Activated CD8-positive, alpha-beta memory T cell treated with anti-CD3 and anti-CD28 coated beads, Interleukin-2, amount 50 U/mL, for 4 hours (primary cell): ENCODE measurements at places on chromosomes 2 and 18.

DNA sequence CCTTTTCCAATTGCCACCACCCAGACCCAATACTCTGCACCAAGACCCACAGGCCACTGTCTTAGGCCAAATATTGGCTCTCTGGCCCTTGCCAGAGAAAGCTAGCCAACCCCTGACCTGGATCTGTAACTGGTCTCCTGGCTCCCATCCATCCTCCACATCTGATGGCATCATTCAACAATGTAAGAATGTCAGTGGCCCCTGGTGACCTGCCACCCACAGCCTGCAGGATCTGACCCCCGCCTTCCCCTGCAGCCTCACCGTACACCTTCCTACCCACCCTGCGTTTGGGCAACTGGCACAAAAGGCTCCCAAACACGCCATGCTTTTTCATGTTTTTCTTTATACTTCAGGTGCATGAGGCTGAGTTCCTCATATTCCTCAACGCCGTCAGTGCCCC is 60.0 kb upstream of the ASAP2 start:
- DNase-seq: no peak

- DNase-seq: no peak
Observed at GRCh38 chr2:234378440-234378839, 118.4 kb downstream of the ARL4C start.

- no peak for DNase-seq
Observed at GRCh38 chr2:106175086-106175850, 18.8 kb downstream of the UXS1 start.

DNA sequence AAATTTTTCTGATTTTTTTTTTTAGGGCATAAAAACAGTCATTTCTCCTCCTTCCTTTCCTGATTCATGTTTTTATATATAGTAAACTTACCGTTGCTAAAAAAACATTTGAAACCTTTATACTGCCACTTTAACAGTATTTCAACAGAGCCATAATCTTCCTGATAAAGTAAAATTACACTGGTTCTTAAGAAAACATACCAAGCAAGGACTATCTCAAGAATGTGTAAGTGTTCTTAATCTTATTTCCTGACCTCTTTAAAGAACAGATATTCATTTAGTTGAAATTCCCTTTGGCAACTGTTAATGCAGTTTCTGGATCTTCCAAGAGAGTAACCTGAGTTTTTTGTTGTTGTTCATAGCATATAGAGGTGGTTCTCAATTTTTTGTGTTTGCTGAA is 26.6 kb upstream of the COLEC12 start:
- no peak for DNase-seq

GRCh38 chr2:84033347-84033974 is 425.6 kb downstream of the SUCLG1 start:
- no peak for DNase-seq

DNA sequence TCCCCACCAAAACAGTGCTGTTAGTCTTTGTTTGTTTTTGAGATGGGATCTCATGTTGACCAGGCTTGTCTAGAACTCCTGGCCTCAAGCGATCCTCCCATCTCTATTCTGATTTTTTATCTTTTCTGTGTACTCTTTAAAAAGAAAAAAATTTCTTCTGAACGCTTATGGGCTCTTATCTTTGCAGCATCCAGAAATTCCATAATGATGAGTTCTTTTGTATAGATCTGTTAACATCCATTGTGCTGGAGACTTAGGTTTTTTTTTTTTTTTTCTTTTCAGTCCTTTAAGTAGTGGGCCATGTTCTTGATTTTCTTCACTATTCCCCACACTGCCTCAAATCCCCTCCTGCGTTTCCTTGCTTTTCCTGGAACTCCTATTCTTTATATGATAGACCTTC is 31.0 kb downstream of the RBBP8 start:
- no peak for DNase-seq

DNA sequence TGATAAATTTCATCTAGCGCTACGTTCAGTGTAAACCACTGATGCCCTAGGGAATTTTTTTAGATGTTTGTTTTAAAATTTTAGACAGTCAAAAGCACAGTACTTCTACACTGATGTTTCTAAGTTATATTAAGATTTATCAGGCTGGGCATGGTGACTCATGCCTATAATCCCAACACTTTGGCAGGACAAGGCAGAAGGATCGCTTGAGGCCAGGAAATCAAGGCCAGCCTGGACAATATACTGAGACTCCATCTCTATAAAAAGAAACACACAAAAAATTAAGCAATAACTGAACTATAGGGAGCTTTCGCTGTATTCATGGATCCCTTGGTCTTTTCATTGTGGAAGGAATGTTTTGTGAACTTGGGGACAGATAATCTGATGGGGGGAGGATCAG is 50.6 kb upstream of the MAPRE2 start:
- DNase-seq: no peak

DNA sequence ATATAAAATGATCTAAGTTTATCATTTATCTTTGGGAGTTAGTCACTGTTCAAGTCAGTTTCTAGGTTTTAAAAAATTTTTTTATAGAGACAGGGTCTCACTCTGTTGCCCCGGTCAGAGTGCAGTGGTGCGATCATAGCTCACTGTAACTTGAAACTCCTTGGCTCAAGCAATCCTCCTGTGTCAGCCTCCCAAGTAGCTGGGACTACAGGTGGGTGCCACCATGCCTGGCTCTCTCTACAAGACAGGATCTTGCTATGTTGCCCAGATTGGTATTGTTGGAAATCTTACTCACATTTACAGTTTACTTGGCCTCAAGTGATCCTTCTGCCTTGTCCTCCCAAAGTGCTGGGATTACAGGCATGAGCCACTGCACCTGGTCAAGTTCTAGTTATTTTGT is 74.5 kb downstream of the MIB1 start:
- no peak for DNase-seq

DNA sequence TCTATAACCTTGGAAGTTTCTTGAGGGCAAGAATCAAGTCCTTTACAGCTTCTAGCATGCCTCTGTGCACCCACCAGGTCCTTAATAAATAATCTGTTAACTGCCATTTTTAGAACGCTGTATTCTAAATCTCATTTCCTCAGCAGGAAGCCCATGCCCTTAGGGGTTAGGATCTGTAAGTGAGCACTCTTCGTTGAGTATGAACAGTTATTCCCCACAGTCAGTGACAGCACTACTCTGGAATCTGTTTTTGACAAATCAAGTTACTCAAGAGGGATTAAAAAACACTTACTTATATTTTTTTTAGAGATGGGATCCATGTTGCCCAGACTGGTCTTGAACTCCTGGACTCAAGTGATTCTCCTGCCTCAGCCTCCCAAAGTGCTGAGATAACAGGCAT is 14.6 kb downstream of the PAIP2B start:
- DNase-seq: no peak

DNA sequence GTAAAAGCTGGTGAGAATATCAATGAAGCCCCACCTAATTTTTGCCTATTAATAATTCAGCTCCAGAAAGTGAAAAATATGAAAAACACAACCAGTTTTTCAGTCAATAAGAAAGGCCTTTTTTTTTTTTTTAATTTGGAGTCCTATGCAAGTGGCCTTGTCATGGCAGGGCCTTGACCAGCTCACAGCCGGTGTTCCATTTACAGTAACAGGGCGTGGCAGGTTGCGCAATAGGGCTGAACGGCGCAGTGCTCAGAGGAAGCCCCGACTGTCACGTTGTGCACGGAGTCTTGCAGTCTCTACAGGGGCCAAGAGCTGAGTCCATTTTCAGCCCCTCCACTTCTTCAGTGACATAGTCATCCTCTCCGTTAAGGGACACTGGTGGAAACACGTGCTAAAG is 184.1 kb upstream of the FN1 start:
- DNase-seq: no peak
